Activated B cell treated with CpG ODN at 0.5 μM for 24 hours (primary cell): ENCODE measurements at places on chromosomes 16 and 17. TPM values are rescaled to one million over a fixed set of nuclear protein-coding genes. Genes with fewer than 3 reads are reported as not detected.

GRCh38 chr17:40168262-40168832 is 8.9 kb upstream of the RAPGEFL1 start:
- DNase-seq = no peak

GNAO1 gene
- 0.53 and 0.78 TPM in 2 replicates for total RNA-seq

DNA sequence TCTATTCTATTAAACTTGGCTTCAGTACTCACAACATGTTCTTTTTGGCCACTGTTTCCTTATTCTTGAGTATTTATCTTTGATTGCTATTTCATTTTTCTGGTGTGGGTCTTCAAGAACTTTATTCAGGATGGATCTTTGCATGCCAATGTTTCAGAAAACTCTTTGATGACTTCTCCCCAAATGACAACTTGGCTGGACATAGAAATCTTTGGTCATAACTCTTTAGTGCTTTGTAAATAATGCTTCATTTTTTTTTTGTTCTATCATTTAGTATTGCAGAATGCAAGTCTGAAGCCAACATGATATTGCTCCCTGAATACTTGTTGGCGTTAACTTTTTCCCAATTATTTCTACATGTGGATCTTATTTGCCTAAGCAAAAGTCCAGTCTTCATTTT is 103.6 kb upstream of the HS3ST2 start:
- DNase-seq = no peak

DNA sequence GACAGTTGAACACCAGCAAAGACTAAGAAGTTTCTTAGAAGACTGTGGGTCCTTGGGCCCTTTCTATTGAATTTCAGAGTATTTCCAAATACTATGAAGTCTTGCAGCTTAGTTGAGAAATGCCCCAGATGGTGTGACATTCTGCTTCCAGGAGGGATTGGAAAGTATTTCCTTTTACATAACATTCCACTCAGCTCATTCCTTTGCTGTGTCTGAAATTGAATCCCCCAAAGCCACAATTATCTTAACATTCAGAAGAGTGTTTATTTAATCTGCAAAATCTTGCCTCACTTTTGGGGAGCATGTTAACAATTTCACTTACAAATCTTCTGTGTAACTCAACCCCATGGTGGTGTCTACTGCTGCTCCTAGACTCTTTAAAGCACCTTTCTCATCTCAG is 307.7 kb downstream of the WWOX start:
- no peak for DNase-seq

DNA sequence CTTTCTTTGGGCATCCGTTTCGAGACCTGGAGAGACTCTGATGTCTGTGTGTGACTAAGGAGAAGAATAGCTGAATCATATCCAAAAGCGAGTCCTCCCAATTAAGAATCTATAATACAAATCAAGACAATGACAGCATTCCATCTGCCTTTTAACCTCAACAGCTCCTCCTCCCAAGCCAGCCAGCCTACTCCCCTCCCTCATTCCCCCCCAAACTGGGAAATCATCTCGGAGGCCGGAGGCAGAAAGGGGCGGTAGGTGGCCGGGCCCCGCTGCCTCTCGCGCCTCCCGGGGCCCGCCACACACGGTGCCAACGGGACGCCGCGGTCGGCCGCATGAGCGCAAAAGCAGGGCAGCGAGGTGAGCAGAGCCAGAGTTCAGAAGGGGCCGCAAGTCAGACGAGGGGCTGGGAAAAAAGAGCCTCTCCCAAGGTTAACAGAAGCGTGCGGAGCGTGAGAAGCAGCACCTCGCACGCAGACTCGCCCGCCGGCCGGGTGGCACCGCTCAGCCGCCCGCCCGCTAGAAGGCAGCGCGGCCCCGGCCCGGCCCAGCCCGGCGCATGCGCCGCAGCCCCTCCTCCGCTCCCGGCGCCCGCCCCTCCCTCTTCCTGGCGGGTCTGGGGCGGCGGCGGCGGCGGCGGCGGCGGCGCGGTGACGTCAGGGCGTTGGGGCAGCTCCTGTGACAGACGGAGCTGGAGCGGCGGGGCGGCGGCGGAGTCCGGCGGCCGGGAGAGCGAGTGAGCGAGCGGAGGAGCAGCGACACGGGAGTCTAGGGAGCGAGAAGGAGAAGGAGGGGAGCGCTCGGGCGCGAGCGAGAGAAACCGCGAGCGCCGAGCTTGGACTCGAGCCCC is at the start of gene PAFAH1B1:
Gene PAFAH1B1 (plus strand): TSS at position 684 of the 850 bp plus-strand sequence. CDS start 44,635 bp downstream, outside the sequence.
- DNase-seq = peak; percentile 94

SRSF1 gene
- total RNA-seq = 288 and 289 TPM in 2 replicates
